ENCODE measurements at places on chromosomes 3 and 15.

DNA sequence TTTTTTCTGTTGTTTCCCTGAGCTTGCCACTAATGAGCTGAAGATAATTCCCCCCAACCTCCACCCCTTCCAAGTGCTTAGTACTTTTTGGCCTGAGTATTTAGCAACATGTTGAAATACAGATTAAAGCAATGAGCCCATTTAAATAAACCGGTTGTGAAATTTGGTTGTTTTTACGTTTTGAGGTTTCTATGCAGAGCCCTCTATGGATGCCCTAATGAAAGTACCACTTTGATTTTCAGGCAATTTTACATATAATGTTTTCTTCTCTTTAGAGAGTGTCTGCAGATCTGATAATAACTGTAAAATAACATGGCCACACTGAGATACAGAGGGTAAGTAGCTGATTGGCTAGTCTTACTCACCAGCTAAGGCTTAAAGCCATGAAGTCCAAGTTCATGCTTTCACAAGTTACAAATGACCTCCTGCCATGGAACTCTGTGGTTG, 139.4 kb upstream of the SLC7A14 start:
- H3K27ac ChIP-seq: no peak overlapping the region
- H3K36me3 ChIP-seq: no peaks in the 10 kb centered on the region
- H3K4me3 ChIP-seq: no peak overlapping the region
- peaks cover 16% of the 10 kb centered on the region for H3K4me1 ChIP-seq
- no peaks in the 10 kb centered on the region for H3K27me3 ChIP-seq

DNA sequence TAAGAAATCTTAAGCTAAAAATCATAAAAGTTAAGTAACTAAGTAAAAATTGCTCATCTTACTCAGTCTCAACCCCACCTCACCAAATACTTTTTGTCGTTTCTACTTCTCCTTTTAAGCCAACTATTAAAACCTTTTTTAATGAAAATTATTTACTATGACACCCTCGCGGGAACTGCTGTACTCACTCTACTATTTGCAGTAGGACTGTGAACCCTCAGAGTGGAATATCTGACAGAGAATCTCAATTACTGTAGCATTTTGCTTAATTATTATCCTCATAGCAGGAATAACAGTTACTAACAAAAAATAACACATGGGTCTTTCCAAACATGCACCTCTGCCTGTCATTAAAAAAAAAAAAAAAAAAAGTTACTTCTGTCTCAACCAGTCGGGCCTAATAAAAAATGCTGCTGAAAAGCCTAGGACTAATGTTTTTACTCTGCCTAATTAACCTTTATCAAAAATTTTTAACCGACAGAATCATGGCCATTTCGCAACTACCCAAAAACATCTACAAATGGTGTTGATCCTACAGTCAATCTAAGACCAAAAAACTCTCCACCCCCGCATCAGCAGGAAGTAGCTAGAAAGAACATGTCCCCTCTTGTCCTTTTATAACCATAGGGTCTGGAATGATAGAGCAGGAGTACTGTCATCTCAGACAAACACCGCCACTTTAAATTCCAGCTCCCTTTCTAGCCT, 10.2 kb downstream of the ALDH1L1 start:
- H3K27ac ChIP-seq: no peak overlapping the region
- H3K27me3 ChIP-seq: no peaks in the 10 kb centered on the region
- no peak overlapping the region for H3K4me3 ChIP-seq

DNA sequence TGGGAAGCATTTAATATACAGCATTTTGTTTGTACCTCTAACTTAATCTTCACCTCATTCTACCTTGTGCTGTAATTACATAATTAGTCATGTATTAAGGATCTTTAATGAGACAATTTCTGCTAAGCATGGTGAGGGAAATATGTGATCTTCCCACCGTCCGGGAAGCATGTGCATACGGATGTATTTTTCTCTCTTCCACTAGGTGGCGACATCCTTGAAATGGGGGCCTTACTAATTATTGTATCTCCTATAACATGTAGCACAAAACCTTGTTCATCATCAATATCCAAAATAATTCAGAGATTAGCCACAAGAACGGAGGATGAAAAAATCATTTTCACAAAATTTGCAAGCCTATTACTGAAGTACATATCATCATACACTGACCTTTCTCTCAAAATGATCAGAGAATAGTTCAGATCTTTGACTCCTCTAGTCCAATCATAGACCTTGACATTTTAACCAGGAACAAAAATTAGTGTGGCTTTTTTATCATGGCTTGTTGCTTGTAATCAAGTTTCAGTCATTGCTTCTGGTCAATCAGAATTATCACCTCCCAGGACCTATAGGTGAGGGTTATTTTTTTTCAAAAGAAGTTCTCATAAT, 148.9 kb upstream of the GBE1 start:
- H3K4me1 ChIP-seq: no peaks in the 10 kb centered on the region
- H3K27me3 ChIP-seq: no peaks in the 10 kb centered on the region
- peak; percentile 33 for DNase-seq
- no peaks in the 10 kb centered on the region for H3K36me3 ChIP-seq

GRCh38 chr3:196162679-196163078, 48.5 kb downstream of the ZDHHC19 start:
- H3K27me3 ChIP-seq: no peaks in the 10 kb centered on the region
- H3K4me3 ChIP-seq: no peak overlapping the region
- H3K36me3 ChIP-seq: no peaks in the 10 kb centered on the region
- H3K4me1 ChIP-seq: peaks cover 6% of the 10 kb centered on the region
